ENCODE measurements at places on chromosomes 3 and 15.

- DNase-seq = no peak
These were observed 358.0 kb upstream of the TGFBR2 start for GRCh38 chr3:30248423-30248822.

DNA sequence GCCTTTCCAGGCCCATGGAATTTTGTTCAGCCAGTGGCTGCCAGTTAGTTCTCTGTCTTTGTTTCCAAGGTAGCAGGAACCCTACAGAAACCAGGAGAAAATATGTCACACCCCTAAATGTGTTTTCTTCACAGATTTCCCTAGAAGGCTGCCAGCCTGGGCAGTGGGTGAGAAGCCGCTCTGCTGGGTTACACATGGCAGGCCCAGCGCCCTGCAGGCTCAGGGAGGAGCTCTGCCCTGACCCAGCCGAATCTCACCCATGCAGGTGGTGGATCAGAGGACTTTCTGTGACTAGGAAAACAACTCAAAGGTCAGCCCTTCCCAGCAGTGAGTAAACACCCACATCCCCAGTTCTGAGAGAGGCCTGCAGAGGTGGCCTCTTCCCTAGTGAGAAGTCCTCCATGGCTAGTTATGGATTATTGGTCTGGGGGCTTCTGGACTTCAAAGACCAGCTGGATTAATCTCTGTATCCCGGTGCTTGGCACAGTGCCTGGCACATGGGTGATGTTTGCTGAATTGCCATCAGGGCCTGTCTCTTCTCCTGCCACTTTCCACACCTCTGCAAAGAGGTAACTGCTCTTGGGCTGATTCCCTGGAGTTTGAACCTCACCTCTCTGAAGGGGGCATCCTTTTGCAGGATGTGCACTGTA is 34.7 kb upstream of the BDH1 start:
- no peak for DNase-seq

DNA sequence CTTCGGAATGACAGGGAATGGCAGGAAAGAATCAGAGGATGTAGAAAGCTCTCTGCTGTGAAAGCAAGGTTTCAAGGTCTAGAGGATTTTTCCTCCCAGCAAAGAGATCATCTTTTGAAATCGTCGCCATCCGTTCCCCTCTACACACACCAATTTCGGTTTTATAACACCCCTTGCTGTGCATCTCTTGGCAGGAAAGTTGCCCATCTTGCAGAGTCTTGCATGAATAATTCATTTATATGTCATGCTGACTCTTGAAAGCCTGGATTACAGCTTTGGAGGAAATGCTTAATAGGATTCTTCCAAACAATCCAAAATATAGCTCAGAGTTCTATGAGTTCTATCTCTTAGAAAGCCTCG is 262.7 kb downstream of the CHL1 start:
- DNase-seq = no peak

DNA sequence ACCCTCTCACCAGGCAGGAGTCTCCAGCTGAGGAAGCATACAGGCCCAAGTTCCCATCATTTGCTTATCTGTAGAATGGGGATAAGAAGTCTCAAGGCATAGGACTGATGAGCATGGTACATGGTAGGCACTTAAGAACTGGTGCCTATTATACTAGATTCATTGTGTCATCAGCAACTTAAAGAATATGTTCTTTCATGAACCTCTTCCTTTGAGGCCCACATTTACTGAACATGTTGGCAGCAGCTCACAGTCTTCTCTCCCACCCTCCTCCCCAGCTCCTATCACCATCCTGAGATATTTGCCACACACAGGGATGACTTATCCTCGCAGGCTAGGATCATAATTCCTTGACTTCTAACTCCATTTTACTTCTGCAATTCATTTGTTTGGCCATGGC is 142.5 kb downstream of the PDE8A start:
- DNase-seq = no peak

GRCh38 chr15:42286445-42287029 is 13.3 kb upstream of the TMEM87A start:
- DNase-seq = peak; percentile 21

Data from GF-D8 (cell line).